ENCODE measurements at places on chromosomes 7 and 10.

DNA sequence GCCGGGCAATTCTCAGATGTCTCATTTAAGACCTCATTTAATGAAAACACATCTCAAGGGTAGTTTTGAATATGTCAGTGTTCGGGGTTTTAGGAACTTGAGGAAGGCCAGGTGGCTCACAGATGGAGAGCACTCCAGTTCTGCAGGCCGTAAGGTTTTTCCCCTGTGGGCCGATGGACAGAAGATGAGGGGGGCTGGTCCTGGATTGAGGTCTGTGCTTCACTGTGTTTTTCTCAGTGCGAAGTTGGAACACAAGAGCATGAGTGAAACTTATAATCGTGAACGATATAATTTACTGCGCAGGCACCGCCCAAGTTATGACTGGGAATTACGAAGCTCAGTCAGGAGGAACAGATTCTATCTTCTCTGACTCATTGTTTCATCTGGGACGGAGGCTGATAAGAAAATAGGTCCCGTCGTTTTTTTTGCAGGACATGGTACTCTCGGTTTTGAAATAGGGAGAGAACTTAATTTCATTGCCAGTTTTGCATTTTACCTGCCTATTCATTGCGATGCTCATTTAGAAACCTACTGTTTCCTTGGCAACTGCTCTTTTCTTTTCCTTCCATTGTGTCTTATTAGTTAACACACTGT lies 591.0 kb upstream of the PFKP start:
- no peak for DNase-seq

GRCh38 chr7:142711196-142711595 lies 38.1 kb upstream of the PRSS1 start:
- DNase-seq = peak; percentile 41

GRCh38 chr10:76089556-76090180 lies 658.2 kb downstream of the LRMDA start:
- DNase-seq = no peak

- DNase-seq = no peak
Measured at GRCh38 chr7:20831956-20832355, 45.3 kb upstream of the SP8 start.

DNA sequence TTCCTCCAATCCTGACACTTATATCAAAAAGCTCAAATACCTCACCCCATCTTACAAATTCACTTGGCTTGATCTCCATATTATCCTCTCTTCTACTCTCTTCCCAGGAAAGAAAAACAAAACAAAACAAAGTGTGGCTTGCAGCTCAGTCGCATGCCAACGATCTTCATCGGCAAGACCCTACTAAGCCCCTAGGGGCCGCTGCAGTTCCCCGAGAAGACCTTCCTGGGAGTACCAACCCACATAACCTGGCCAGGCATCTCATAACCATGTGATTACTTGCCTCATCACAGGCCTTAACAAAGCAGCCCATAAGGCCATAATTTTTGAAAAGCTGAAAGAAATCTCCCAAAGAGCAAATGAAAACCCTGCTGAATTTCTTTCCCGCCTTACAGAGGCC lies 103.7 kb downstream of the ZNF92 start:
- no peak for DNase-seq

- DNase-seq = no peak
Measured at GRCh38 chr7:54343511-54343910, 198.7 kb upstream of the VSTM2A start.

DNA sequence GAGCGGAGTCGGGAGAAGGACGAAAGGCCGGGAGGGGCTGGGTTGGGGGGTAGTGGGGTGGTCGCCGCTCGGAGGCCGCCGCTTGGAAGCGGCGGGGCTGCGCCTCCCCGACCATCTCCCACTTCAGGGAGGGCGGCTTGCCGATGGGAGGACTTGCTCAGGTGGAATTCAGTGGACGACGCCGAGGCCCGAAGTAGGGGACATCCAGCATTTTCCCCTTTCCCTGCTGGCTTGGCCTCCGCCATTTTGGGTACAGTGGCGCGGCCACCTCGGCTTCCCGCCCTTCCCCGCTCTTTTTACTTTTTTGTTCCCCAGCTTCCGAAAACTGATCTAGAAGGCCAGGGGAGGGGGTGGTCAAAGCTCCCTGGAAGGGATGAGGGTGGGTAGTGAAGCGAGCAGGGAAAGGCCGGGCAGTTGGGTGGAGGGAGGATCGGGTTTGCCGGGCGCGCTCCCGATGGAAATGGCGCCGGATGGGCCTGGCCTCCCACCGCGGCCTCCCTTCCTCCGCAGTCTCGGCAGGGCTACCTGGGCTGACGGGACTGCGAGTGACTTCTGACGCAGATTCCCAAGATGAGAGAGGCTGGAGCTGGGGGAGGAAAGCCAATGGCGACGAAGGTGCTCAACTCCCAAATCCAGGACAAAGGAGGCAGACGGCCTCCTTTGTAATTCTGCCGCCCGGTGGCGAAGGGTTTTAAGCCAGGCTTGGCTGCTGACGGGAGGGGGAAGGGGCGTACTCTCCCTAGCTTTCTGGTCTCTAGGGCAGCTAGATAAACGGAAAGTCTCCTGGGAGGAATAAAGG lies at the start of gene PBLD:
Gene PBLD, minus strand, starts transcription at position 670 of the 799 bp plus-strand sequence. CDS start 26,084 bp downstream, outside the sequence.
- peak; percentile 80 for DNase-seq

DNA sequence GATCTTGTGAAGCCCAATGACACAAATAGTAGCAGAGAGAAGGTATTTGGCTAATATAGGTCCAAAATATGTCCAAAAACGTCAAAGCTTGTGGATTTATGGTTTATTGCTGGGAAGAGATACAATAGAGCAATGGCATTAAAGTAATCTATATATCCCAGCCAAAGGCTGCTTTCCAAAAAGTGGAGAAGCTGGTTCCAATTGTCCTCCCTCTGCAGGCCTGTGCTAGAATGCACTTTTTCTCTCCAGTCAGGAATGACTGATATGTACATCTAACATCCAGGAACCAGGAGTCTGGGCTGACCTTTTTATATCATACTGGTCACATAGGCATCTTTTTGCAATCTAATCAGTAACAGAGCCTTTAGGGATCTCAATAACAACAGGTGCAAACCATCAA lies 167.1 kb upstream of the FAM3C start:
- DNase-seq = no peak

DNA sequence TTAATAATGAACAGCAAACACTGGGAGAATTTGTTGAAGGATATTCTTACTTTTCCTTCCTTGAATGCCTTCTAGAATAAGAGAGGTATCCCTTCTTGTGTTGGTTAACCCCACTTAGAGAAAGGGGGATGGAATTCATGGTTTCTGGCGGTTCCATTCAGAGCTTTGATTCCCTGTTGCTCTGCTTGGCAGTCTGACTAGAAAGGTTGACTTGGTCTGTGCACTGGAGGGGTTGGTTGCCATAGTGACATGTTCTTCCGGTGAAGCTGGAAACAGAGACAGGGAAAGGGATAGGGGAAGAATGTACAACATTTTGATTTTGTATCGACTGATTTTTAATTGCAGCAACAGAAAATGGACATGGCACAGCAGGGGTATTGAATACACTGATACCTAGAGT lies 2.5 kb downstream of the TMEM178B start:
- no peak for DNase-seq

DNA sequence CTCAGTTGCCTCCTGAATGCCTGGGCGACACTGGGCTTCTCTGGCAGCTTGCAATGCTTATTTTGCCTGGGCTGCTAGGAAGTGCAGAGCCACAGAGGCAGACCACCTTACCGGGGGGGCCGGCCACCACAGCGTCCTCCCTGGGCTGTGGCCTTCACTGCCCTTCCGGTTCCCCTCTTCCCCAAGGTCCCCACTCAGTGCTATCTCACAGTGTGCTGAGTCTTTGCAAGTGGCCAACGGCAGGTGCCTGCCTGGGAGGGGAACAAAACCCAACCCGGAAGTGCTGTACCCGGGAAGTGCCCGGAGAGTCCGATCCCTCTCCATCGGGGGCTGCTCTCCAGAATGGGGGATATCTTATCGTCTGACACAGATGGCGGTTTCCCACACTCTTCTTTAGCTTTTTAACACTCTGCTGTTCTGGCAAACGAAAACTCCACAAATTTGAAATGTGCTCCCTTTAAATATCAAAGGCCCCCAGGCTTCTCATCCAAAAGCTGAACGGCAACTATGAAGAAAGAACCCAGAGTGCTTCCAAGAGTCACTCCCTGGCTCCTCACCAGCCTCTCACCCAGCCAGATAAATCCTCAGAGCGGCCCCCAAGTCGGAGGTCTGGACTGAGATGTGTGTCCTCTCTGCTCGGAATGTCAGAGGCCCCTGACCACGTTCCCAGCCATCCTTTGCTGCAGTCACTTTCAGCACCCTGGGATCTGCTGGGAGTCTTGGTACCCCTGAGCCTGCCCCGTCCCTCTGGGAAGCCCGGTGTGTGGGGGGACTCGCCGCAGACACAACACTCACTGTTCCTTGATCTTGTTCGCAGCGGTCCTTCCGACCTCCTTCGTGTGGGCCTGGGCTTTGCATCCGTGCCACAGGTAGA lies 165.1 kb downstream of the SVIL start:
- no peak for DNase-seq

GRCh38 chr7:101411508-101411874 lies 48.8 kb downstream of the COL26A1 start:
- DNase-seq = peak; percentile 47

DNA sequence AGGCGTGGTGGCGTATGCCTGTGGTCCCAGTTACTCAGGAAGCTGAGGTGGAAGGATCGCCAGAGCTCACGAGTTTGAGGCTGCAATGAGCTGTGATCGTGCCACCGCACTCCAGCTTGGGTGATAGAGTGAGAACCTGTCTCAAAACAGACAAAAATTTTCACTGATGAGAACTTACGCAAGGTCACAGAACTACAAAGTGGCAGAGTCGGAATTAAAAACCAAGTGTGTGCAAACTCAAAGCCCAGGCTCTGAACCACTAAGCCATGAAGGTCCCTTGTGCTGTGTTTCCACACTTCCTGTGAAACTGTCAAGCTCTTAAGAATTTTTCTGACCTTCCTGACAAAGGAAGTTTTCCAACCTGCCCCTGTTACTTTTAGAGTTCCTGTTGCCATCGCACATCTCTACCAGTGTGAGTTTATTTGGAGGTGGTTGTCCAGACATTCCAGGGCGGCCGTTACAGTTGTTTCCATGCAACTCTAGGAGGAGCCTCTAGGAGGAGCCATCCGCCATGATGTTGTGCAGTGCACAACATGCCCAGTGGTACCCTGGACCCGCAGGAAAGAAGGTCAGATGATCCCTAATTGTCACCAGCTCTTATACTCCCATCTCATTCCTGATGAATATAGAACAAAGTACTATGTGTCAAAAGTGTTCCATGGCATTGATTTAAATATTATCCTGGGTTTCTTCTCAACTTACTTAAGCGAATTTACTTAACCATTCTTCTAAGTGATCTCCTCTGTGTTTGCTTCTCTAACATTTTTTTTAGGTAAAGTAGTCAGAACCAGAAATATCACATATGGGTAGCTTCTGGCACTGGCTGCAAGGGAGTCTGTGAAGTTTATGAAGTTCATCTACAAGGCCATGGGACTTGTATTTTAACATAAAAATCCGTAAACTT lies 49.0 kb upstream of the LYZL1 start:
- DNase-seq = peak; percentile 43

DNA sequence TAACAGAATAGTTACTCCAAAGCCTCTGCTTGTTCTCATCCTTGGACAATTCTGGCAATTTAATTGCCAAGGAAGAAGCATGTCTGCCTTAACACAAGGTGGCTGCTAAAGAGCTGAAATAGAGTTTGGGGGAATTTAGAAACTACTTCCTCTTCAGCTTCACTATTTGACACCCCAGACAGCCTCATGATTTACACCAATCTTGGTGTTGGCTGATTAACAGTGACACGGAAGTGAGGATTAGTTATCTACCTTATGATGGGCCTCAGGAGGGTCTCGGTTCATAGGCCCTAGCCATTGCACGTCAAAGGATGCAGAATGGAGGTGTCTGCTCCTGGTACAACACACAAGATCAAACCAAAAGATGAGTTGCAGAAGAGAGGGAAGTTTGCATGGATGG lies 102.4 kb downstream of the RELN start:
- DNase-seq = no peak

GRCh38 chr7:204326-204725 lies 12.0 kb downstream of the FAM20C start:
- DNase-seq = no peak

DNA sequence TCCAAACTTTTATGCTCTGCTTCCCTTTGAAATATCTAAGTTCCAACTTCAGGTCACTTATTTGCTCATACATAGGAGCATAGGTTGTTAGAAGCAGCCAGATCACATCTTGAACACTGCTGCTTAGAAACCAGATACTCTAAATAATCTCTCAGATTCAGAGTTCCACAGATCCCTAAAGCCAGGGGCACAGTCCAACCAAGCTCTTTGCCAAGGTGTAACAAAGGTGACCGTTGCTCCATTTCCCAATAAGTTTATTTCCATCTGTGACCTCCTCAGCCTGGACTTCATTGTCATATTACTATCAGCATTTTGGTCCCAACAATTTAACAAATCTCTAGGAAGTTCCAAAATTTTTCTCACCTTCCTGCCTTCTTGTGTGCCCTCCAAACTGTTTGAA lies 52.8 kb downstream of the TRIM24 start:
- DNase-seq = no peak

- DNase-seq = peak; percentile 89
Measured at GRCh38 chr10:29630205-29631048, 4.3 kb downstream of the SVIL start.

DNA sequence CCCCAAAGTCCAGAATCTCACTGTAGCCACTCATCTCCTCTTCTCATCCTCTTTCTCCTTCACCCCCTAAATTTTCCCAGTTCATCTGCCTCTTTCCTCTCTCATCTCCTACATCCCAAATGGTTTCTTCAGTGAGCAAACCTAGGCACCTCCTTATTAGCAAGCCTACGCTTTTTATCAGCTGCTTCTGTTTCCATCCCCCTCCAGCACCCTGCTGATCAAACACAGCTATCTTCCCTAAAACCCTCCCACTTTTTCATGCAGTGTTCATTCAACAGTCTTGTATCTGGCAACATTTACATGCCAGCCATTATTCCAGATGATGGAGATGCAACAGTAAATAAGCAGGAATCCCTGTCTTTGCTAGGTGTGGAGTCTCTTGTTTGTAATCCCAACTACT lies 3.3 kb upstream of the ABRAXAS2 start:
- DNase-seq = no peak

- no peak for DNase-seq
Measured at GRCh38 chr10:70935125-70935625, 46.8 kb upstream of the PCBD1 start.

- peak; percentile 50 for DNase-seq
Measured at GRCh38 chr7:130912082-130912861, 178.3 kb upstream of the KLF14 start.

GRCh38 chr10:60611291-60611747 lies 167.0 kb upstream of the CDK1 start:
- DNase-seq = no peak

GRCh38 chr10:112805701-112806100 lies 144.3 kb upstream of the TCF7L2 start:
- DNase-seq = no peak

Measured in Kasumi-1 (cell line).